Activated naive CD8-positive, alpha-beta T cell treated with anti-CD3 and anti-CD28 coated beads, Interleukin-2, amount 10 ng/mL, durations not matched to agents 7 days and 5 days (primary cell): ENCODE measurements at places on chromosomes 11 and 22. TPM values are rescaled to one million over a fixed set of nuclear protein-coding genes. Genes with fewer than 3 reads are reported as not detected.

The JRKL gene
- total RNA-seq = 12.7 TPM

The MPPED2 gene
- not detected for total RNA-seq

The CD3D gene
- 424 TPM for total RNA-seq

GRCh38 chr11:14789879-14790484, 102.0 kb downstream of the CYP2R1 start:
- DNase-seq = no peak

DNA sequence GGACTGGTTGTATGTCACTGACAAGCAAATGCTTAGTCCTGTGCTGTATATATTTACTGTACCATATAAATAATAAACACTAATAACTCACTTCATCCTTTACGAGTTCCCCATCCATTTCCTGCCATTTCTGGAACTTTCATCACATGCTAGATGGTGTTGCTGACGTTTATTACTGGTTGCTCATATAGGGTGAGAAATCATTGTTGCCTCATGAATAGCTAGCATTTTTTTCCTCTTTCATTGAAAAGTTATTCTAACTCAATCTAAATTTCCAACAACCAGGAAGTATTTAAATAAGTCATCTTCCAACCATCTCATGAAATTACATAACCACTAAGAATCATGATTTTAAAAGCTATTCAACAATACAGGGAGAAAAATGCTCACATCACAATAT, 88.6 kb upstream of the RCN1 start:
- no peak for DNase-seq
